ENCODE measurements at places on chromosomes 7 and 10. TPM values are rescaled to one million over a fixed set of nuclear protein-coding genes. Genes with fewer than 3 reads are reported as not detected.

DNA sequence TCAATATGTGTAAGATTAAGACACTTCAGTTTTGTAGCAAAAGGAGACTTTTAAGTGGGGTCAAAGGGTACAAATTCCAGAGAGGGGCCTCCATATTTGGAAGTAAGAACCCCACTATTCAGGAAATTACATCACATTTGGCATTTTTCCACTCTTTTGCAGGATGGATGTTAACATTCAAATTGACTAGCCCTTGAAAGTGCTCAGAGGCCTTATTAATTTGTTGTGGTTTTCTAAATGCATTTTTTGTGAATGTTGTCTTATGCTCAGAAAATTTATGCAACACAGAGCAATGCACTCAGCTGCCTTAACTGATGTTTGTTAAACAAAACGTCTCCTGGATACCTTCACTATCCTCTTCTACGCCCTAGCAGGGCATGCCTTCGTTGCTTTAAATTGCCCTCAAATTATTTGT, 50.9 kb upstream of the PDLIM1 start:
- no peak overlapping the region for H3K4me3 ChIP-seq
- peaks cover 6% of the 10 kb centered on the region for H3K4me1 ChIP-seq
- no peaks in the 10 kb centered on the region for H3K27me3 ChIP-seq

DNA sequence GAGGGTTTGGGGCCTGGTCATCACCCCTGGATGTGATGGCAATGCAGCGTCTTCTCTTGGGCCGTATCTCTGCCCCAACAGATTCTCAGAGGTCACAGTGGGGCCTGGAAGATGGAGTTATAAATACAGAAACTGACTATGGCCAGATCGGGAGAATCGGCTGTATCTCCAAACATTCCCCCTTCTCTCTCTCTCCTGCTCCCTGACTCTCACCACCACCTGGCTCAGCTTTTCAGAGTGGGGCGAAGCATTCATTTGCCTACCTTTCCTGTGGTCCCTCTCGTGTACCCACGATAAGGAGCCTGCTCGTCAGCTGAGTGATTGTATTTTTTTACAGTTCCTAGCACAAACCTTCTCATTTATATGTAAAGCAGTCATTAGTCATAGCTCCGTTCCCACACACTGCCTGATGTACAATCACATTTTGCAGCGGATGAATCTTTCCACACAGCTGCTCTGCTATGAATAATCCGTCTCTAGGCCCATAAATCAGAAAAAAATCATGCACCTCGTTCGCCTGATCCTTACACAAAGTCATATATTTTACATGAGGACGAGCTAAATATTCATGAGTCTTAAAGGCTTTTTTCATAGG, 23.2 kb upstream of the BTRC start:
- no peak overlapping the region for H3K27ac ChIP-seq
- no peak overlapping the region for H3K4me3 ChIP-seq

The CPA2 gene
- 0.66 TPM for total RNA-seq

DNA sequence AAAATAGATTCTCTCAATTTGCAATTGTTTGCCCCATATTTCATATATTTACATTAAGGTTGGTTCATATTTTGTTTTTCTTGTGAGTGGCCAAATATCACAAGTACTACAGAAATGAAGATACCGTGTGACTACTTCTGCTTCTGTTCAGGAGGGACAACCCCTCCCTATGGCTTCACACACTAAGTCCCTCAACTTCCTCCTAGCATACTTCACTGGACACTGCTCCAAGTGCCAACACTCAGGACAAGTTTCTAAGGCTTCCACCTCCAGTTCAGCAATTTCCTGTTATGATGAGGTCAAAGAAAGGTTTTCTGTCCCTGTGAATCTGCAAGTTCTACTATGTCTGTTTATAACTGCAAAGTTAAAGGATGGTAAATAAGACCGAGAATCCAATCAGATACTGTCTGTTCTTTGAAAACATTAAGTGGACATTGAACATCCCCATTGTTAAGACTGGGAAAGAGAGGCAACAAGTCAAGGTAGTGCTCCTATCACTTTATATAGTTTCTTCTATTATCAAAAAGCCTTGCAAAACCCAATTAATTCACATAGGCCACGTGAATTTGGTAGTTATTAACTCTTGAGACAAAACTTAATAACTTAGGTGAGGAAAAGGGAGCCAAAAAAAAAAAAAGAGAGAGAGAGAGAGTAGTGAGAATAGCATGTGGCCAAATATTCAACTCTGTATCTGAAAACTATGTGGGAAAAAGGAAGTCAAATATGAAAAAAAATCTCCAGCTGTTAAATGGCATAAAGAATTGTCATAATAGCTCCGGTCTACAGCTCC, 81.3 kb upstream of the DKK1 start:
- H3K27me3 ChIP-seq, result no peaks in the 10 kb centered on the region
- no peak overlapping the region for H3K27ac ChIP-seq
- no peaks in the 10 kb centered on the region for H3K4me1 ChIP-seq

- peak; percentile 50 for DNase-seq
- H3K27ac ChIP-seq, result no peak overlapping the region
- H3K27me3 ChIP-seq, result no peaks in the 10 kb centered on the region
- no peaks in the 10 kb centered on the region for H3K4me1 ChIP-seq
- no peak overlapping the region for H3K4me3 ChIP-seq
Measured at GRCh38 chr7:67875558-67875957, 878.9 kb downstream of the TYW1 start.

- no peak overlapping the region for H3K4me3 ChIP-seq
- no peaks in the 10 kb centered on the region for H3K27me3 ChIP-seq
- peaks cover 4% of the 10 kb centered on the region for H3K4me1 ChIP-seq
- no peak for DNase-seq
- H3K36me3 ChIP-seq, result no peaks in the 10 kb centered on the region
- no peak overlapping the region for H3K27ac ChIP-seq
Measured at GRCh38 chr10:36624551-36625100, 500.8 kb upstream of the ANKRD30A start.

The DENND2A gene
- total RNA-seq, result 28.5 TPM

GRCh38 chr10:95134490-95134889, 59.5 kb upstream of the ACSM6 start:
- no peak overlapping the region for H3K4me3 ChIP-seq
- H3K36me3 ChIP-seq, result peaks cover 17% of the 10 kb centered on the region
- H3K27ac ChIP-seq, result no peak overlapping the region
- no peak for DNase-seq

DNA sequence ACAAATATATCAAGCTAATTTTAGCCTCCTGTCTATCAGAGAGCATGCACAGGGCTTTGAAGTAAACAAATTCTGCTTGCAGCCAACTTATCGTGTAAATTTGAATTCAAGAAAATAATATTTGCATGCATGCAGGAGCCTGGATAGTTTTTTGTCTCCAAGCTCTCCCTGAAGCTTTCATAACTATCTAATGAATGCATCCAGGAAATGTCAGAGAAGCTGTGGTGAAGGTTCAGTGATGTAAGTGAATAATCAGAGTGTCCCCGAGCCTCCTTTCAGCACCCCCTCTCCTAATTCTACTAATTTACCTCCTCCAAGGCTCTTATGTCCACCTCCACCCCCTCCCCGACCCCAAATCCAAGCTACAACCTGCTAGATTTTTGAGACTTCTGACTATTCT, 172.0 kb upstream of the ZNF32 start:
- no peak overlapping the region for H3K27ac ChIP-seq
- no peaks in the 10 kb centered on the region for H3K4me1 ChIP-seq
- no peak overlapping the region for H3K4me3 ChIP-seq

The SLC26A3 gene
- total RNA-seq, result not detected

The DLX6 gene
- total RNA-seq, result not detected

DNA sequence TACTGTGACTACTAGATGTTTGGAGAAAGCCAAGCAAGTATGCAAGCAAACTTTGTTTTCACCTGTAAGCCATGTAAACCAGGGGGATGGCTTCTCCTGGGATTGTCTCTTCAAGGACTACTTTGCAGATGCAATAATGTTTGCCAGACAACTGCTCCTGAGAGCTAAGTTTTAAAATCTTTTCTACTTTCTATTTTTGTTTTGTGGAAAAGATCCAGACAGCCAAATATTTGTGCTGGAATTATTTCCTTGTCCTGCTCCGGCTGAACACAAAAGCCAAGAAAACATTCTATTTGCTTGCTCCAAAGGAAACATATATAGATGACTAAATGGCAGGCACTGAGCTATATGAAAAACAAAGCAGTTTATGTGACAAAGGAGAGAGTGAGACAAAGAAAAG, 51.6 kb downstream of the TFPI2 start:
- no peaks in the 10 kb centered on the region for H3K4me1 ChIP-seq
- no peak for DNase-seq
- no peaks in the 10 kb centered on the region for H3K27me3 ChIP-seq
- H3K36me3 ChIP-seq, result no peaks in the 10 kb centered on the region
- no peak overlapping the region for H3K27ac ChIP-seq
- no peak overlapping the region for H3K4me3 ChIP-seq

DNA sequence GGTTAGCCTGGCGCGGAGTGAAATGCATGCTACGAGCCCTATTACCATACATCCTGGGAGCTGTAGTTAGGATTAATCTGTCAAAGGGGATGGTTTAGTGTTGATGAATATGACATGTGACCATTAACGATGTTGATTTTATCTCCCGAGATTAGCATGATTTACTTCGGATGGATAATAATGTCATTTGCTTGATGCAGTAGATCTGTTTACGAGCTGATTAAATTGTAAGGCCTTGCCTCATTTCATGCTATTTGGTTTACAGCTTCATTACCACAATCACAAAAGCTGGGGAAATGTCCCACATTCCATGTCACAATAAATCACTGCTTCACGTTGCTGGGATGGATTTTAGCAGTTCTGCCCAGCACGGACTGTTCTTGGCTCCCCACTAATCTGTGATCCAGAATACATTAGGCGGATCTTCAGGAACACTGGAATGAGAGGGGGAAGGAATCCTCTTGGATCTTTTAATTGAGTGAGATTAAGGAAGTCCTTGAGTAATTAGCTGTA, 22.3 kb downstream of the ZNF503 start:
- H3K27me3 ChIP-seq, result no peaks in the 10 kb centered on the region
- H3K4me3 ChIP-seq, result no peak overlapping the region
- no peak overlapping the region for H3K27ac ChIP-seq
- no peaks in the 10 kb centered on the region for H3K4me1 ChIP-seq
- no peaks in the 10 kb centered on the region for H3K36me3 ChIP-seq

The HDAC9 gene
- 2.0 TPM for total RNA-seq

DNA sequence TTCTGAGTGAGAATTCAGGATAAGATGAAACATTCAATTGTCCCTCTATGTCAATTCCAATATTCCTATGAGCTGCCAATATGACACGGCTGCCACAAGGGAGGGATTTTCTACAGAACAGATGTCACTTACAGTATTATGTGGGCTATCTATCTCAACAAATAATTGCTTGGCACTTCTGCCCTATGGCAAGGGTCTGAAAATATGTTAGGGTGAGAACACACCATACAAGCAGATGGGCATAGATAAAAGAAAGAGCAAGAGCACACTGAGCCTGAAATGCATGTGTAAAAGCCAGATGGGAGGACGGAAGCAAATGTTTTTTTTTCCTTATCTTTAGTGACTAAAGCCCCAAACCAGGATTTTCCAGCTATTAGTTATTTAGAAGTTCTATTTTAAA, 70.1 kb upstream of the TFEC start:
- no peaks in the 10 kb centered on the region for H3K27me3 ChIP-seq
- no peak overlapping the region for H3K27ac ChIP-seq
- no peaks in the 10 kb centered on the region for H3K4me1 ChIP-seq
- no peak overlapping the region for H3K4me3 ChIP-seq
- H3K36me3 ChIP-seq, result no peaks in the 10 kb centered on the region
- DNase-seq, result no peak

GRCh38 chr7:117048114-117048866, 95.0 kb downstream of the ST7 start:
- H3K27me3 ChIP-seq, result no peaks in the 10 kb centered on the region
- H3K4me1 ChIP-seq, result no peaks in the 10 kb centered on the region
- no peaks in the 10 kb centered on the region for H3K36me3 ChIP-seq
- no peak overlapping the region for H3K4me3 ChIP-seq

DNA sequence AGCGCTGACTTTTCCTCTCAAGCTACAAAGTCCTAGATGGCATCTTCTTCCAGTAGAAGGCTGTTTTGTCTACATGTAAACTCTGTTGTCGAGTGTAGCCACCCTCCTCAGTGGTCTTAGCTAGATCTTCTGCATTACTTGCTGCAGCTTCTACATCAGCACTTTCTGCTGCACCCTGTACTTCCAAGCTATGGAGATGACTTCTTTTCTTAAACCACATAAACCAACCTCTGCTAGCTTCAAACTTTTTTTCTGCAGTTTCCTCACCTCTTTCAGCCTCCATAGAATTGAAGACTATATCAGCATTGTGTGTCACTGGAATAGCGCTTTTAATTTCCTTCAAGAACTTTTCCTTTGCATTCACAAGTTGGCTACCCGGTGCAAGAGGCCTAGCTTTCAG, 87.8 kb downstream of the LANCL2 start:
- H3K27me3 ChIP-seq, result no peaks in the 10 kb centered on the region
- DNase-seq, result no peak

GRCh38 chr10:80988755-80989154, 451.1 kb downstream of the SH2D4B start:
- no peak overlapping the region for H3K4me3 ChIP-seq
- H3K36me3 ChIP-seq, result no peaks in the 10 kb centered on the region
- H3K4me1 ChIP-seq, result no peaks in the 10 kb centered on the region
- DNase-seq, result no peak
- no peaks in the 10 kb centered on the region for H3K27me3 ChIP-seq
- no peak overlapping the region for H3K27ac ChIP-seq

GRCh38 chr7:95517458-95517857, 31.7 kb downstream of the ASB4 start:
- no peaks in the 10 kb centered on the region for H3K4me1 ChIP-seq
- peaks cover 15% of the 10 kb centered on the region for H3K27me3 ChIP-seq
- H3K36me3 ChIP-seq, result no peaks in the 10 kb centered on the region
- DNase-seq, result no peak
- no peak overlapping the region for H3K4me3 ChIP-seq

DNA sequence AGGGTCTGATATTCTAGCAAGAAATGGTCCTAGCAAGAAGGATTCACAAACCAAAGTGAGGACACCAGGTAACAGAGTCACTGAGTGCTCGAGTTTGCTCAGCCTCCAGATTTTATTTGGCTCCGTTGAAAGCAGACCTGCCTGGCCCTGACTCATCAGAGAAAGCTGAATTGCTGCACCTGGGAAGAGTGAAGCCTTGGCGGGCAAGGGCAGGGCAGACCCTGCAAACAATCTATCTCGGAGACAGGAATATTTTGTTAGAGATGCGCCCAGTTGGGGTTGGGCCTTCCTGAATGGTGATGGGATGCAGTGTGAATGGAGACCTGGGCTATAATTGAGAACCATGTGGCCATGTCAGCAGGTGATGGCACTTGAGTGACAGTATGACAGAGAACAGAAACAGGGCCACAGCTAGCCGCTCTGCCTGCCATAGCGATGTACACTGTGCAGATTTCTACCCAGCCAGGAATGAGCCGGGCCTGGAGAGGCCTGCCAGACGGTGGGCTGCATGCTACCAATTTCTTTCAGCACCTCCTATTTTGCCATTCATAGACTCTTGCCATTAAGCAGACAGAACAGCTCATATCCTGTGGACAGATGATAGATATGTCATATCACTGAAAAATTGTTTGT, 744.2 kb downstream of the LRMDA start:
- H3K27me3 ChIP-seq, result no peaks in the 10 kb centered on the region
- H3K4me1 ChIP-seq, result no peaks in the 10 kb centered on the region
- H3K4me3 ChIP-seq, result no peak overlapping the region
- no peaks in the 10 kb centered on the region for H3K36me3 ChIP-seq

GRCh38 chr7:28478656-28479055, 66.3 kb downstream of the CREB5 start:
- H3K4me3 ChIP-seq, result no peak overlapping the region
- H3K27ac ChIP-seq, result no peak overlapping the region
- no peaks in the 10 kb centered on the region for H3K36me3 ChIP-seq
- no peaks in the 10 kb centered on the region for H3K27me3 ChIP-seq
- H3K4me1 ChIP-seq, result peaks cover 6% of the 10 kb centered on the region

The CUBN gene
- 0.72 TPM for total RNA-seq

- H3K4me1 ChIP-seq, result peaks cover 12% of the 10 kb centered on the region
- no peak overlapping the region for H3K4me3 ChIP-seq
- no peak overlapping the region for H3K27ac ChIP-seq
- DNase-seq, result no peak
- no peaks in the 10 kb centered on the region for H3K36me3 ChIP-seq
Measured at GRCh38 chr10:10807106-10807505, 210.6 kb upstream of the CELF2 start.
